ENCODE measurements at places on chromosomes 4 and X.

GRCh38 chr4:37885496-37885895, 5.4 kb upstream of the TBC1D1 start:
- DNase-seq = no peak

GRCh38 chr4:128827296-128827695, 17.8 kb downstream of the JADE1 start:
- DNase-seq = no peak

DNA sequence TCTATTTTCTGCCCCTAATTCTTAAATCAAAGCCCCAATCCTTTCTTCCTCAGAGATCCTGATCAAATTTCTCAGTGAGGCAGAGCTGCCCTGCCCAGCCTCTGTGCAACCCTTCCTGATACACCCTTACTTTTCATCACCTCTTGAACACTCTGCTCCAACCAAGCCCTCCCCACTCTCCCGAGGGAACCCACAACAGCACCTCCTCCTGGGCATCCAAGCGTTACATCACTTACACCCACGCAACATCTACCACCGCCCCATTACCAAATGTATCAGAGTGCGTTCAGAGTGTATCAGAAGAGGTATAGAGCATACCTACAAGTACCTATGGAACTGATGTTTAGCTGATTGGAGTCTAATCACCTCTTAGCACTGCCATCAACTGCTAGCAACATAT, 186.5 kb downstream of the RAP1GDS1 start:
- no peak for DNase-seq

GRCh38 chrX:130974323-130974722, 71.3 kb upstream of the ENOX2 start:
- no peak for DNase-seq

DNA sequence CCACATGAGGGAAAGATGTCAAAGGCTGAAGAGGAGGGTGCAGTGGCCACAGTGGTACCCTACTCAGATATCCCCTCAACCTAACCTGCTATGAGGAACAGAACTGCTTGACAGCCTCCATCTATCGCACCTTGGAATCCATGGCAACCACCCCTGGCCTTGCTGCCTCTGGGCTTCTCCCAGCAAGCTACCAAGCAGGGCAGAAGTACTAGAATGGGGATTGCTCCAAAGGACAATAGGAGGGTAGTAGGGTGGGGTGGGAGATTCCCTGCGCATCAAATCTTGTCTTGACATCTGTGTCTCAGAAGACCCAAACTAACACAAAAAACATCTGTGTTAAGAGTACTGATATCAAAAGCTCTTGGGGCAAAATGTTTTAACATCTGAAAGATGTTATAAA, 118.2 kb downstream of the FBXW7 start:
- no peak for DNase-seq

DNA sequence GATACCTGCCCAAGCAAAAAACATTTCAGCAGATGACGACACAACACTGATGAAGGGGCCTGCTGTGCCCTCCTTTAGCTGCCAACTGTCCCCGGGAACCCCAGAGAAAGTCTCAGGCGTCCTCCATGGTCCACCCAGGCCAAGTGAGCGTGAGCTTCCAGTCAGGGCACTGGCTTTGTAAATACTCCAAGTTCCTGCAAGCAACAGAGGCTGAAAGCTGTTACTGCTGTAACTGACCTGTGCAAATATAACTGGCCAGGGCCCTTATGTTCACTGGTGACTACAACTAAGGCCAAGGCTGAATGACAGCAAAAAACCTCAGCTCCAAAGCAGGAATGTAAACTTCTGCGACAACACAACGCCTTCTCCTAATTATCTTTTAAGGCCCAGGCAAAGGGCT, 8.2 kb downstream of the WDR1 start:
- no peak for DNase-seq

- no peak for DNase-seq
Measured at GRCh38 chr4:146787731-146788130, 149.0 kb downstream of the POU4F2 start.

- DNase-seq = no peak
Measured at GRCh38 chrX:30906726-30907125, 17.7 kb upstream of the TAB3 start.

DNA sequence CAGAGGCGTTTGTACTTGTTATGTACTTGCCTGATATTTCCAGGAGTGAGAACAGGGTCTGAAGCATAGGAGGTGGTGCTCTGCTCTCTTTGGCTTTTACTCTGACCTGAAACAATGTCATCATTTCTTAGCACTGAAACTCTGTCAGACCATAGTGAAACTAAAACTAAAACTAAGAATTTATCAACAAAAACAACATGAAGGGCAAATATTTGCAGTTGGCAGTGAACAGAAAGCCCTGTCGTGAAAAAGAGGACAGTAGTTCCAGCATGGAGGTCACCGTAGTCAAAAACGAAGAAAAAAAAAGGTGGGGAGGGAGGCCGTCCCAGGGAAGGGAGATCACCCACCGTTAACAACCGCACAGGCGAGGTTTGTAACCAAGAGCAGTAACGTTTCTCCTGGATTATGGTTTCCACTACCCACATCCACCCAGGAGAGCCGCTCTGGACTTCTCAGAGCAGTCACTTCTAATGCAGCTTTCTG, 97.5 kb downstream of the ANK2 start:
- no peak for DNase-seq

- DNase-seq = no peak
Measured at GRCh38 chr4:120877021-120877420, 45.5 kb downstream of the PRDM5 start.

- DNase-seq = no peak
Measured at GRCh38 chr4:169933531-169933930, 92.7 kb downstream of the MFAP3L start.

- DNase-seq = no peak
Measured at GRCh38 chrX:140022482-140022881, 57.2 kb upstream of the CXorf66 start.

DNA sequence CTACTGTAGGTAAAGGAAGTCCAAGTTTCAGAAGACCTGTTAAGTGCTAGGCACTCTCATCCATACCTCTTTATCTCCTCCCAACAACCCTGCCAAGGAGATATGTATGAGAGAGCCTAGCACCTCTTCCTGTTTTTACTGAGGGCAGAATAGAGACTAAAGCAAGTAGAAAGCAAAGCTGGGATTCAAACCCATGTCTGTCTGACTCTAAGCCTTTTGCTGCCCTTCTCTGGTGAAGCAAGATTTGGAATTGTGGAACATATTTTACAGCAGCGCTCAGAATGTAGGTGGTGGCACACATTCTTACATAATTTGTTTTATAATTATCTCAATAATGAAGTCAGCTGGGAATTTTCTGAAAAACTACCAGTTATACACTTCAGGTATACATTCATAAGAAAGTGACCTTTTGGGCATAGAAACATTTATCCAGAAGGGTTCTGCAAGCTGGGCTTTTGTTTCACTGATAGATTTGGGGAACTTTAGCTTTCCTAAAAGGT, 41.7 kb downstream of the SEPTIN11 start:
- DNase-seq = no peak

DNA sequence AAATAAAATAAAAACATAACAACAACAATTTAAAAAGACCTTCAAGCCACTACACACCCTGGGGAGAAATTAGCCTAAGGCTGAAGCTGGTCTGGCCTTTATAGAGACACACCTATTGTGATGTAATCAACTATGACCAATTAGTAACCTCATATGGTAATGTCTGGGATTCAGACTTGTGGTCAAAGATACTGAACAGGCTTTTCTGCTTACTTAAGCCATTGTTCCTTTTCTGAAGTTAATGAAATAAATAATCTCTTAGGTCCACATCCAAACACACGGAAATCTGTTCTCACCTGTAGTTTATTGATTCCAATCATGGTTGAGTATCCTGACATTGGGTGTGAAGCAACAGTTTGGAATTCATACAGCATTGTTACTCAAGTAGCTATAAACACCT, 152.5 kb downstream of the PLS3 start:
- no peak for DNase-seq

GRCh38 chr4:26821677-26822503, 38.8 kb upstream of the STIM2 start:
- no peak for DNase-seq

DNA sequence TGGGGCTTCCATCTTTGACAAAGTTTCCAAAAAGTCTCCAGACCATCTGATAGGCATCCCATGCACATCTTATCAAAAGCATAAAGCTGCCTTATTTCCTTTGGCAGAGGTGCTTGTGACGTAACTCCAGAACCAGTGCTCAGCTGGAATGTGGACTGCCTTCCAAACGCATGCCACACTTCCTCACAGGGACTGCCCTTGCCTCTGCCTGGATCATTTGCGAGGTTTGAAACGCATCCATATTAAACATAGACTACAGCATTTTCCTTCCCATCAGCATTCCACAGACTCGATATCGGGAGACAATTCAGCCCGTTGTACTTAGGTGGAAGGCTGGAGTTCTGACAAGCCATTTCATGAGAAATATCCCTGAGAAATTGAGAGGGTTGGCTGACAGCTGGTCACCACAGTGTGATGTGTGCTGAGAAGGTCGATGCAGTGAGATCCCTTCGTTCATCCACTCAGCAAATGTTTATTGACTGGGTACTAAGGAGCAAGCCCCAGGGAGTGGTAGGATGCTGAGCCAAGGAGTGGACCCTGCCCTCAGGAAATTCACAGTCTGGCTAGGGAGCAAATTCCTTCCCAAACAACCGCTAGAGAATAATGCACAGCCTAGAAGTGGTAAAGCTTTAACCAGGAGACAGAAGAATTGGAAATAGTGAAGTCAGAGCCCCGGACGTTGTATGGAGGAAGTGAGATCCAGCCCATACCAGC, 376.0 kb downstream of the BCOR start:
- no peak for DNase-seq

DNA sequence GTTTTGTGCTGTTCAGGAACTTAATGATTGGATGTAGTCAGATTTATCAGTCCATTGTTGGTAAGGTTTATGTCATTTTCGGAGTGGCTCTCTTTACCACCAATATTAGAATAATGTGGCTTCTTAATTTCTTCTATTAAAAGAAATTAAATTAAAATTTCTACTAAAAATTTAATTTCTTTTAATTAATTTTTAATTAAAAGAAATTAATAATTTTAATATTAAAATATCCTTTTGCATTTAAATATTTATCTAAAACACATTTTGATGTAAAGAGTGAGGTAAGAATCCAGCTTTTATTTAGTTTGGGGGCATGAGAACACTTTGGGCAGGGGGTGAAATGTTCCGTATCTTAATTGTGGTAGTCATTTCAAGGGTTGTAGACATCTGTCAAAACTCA, 15.7 kb upstream of the UFSP2 start:
- no peak for DNase-seq

DNA sequence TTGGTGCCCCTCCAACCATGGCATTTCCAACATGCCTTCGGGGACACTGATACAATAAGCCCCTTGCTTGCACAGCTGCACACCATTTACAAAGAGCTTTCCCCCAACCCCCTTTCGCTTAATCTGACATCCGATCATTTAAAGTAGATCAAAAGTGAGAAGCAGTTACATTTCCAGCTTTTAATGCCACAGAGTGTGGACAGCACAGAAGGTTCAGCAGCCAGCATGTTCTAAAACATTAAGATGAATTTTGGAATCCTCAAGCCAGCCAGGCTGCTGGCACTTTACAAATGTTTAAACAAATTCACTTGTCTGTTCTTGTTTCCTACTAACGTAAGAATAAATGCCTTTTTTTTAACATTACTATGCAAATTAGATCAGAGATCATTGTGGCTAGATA, 284.4 kb upstream of the LDB2 start:
- no peak for DNase-seq

DNA sequence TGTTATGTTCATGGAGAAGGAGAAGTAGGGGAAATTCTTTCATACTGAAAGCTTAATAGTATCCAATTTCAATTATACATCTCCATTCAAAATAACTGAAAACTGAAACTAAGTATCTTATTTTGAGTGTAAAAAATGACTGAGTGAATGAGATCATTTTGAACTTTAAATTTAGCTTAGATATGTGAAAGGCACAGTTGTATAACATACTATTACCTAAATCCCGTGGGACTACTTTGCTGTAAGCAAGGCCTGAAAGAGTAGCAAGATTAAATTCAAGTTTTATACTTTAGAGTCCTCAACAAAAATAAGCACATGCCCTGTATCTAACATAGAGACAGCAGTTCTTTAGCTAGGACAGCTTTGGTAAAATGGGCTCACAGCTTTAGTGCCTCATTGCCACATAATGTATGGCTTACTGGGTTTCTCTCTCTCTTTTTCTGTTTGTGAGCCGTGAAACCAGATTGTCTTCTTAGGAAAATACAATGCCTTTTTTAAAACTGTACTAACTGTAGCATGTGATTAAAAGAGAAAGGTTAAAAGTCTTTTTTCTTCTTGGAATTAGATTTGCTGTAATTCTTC, 43.2 kb downstream of the GSTCD start:
- no peak for DNase-seq

DNA sequence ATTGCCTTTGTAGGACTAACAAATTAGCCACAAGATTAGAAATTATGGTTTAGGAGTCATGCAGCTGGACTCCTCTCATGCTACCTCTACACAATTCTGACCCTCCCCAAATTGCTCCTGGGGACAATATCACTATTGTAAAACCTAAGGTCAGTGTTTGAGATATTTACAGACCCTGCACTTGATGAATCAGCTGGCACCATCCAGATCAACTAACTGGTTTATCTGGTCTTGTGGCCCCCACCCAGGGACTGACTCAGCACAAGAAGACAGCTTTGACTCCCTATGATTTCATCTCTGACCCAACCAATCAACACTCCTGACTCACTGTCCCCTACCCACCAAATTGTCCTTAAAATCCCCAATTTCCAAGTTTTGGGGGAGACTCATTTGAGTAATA, 192.4 kb downstream of the STPG2 start:
- DNase-seq = no peak

- DNase-seq = no peak
Measured at GRCh38 chrX:84760560-84760959, 243.1 kb upstream of the APOOL start.

DNA sequence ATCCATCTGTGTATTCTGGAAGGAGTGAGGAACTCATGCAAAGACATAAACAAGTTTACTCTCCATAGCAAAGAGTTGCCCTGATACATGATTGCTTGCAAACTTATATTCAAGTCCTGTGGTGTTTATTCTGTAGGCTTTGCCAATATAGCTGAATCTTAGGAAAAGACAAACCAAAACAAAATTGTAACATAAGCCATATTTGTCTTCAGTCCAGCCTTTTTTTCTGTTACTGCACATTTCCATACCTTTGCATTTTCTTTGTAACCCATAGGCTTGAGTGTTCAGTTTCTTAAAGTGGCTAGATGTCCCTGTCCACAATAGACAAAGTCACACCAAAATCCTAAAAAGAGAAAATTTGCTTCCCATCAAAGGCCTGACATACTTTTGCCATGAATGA, 120.4 kb downstream of the PPARGC1A start:
- no peak for DNase-seq

GRCh38 chr4:47615385-47615784, 130.3 kb downstream of the ATP10D start:
- no peak for DNase-seq

DNA sequence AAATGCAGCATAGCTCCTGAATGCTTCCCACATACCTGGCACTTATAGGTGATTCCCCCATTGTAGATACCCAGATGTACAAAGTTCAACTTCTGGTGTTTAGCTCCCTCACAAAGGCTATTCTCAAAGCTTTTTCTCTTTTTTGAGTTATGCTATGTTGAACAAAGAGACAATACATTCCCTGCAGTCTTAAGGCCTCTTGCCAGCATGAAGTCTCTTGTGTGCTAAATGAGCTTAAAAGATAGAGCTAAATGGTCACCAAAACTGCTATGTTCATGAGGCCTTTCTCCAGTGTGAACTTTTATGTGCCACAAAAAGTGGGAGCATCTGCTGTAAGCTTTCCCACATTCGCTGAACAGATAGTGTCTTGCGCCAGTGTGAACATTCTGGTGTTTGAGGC, 111.2 kb upstream of the TMEM47 start:
- no peak for DNase-seq

Data from CMK (cell line).